ENCODE measurements at places on chromosomes 12 and 14.

DNA sequence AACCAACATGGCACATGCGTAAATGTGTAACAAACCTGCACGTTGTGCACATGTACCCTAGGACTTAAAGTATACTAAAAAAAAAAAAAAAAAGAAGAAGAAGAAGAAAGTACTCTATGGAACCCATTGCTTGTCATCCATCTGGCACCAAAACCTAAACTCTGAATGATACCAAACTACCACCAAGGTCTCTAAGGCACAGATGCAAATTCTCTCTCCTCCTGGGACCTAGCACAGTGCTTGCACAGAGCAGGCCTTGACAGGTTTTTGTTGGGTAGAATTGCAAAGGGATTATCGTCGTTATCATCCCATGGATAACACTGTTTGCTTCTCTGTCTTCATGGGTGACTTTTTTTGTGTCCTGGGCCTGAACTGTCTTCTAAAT lies 13.2 kb upstream of the LGALS3 start:
- DNase-seq: no peak

- DNase-seq: no peak
Measured at GRCh38 chr14:41449066-41449465, 157.6 kb upstream of the LRFN5 start.

DNA sequence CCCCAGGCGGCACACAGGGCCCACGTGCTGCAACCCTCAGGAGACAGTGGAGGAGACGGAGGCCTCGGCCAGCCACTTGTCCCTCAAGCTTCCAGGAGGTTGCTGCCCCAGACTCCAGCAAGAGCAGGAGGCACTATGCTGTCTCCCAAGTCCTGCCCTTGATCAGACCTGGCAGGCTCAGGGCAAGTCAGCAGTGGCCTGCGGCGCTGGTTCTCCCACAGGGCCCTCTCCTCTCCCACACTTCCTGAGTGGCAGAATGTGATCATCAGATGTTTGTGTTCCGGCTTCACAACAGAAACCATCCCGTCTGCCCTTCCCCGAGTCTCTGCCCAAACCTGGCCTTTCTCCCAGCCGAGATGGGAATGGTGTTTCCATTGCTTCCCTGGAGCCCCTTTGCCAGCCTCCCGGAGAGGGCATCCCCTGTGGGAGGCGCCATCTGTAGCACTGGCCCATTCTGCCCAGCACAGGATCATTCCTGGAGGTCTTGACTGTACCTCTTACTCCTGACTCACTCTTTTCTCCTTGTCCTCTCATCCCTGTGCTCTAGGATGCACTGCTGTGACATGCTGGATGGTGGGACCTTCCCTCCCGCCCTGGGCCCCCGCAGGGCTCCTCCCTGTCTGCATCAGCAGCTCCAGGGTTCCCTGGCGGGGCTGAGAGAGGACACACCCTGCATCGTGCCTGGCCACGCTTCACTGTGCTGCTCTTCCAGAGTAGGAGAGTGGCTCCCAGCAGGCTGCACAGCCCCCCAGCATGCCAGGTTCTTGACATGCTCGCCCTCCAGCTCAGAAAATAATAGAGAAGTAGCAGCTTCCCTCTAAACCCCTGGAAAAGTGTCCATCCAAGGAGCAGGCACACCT lies 114.7 kb upstream of the FKBP4 start:
- DNase-seq: no peak

DNA sequence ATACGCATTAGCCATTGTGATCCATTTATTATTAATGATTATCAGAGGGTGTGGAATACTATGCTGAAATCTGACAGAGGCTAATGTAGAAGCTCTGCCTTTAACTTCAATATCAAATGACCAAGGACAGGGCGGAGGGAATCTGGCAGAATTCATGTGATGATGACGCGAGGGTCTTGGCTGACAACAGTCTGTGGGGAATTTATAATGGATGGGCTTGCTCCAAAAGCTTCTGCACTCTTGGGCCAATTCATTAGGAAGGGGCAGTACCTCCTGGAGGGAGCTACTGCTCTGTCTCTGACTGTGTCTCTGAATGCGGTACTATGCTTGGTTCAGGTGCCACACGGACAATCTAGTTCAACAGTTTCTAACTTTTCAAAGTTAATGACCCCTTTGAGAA lies 46.2 kb downstream of the GALNT8 start:
- DNase-seq: no peak

DNA sequence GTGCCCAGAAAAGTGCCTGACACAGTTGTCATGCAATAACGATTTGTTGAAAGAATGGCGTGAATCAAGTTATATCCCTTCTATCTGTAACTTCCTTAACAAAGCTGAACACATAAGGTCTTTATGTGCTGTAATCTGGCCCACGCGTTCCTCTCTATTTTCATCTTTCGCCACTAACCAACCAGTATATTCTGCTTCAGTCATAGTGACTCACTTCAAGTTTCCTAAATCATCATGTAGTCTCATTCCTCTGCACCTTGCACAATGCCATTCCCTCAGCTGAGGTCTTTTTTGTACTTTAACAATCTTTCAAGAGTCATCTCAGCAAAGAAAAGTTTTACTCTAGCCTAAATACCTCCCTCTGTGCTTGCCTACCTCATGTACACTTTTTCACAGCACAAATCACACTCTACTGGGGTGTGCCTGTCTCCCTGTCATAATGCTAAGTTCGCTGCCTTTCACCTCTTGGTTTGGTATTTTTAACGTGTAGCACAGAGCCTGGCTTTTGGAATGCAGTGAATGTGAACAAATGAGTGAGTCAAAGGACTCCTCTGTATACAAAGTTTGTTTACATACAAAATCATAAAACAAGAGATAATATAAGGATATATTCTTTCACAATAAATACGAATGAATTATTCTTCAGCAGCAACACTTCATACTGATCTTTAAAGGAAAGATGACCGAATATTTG lies 2.9 kb upstream of the CMAS start:
- DNase-seq: no peak

- no peak for DNase-seq
Measured at GRCh38 chr12:59695379-59695778, 99.5 kb downstream of the SLC16A7 start.

DNA sequence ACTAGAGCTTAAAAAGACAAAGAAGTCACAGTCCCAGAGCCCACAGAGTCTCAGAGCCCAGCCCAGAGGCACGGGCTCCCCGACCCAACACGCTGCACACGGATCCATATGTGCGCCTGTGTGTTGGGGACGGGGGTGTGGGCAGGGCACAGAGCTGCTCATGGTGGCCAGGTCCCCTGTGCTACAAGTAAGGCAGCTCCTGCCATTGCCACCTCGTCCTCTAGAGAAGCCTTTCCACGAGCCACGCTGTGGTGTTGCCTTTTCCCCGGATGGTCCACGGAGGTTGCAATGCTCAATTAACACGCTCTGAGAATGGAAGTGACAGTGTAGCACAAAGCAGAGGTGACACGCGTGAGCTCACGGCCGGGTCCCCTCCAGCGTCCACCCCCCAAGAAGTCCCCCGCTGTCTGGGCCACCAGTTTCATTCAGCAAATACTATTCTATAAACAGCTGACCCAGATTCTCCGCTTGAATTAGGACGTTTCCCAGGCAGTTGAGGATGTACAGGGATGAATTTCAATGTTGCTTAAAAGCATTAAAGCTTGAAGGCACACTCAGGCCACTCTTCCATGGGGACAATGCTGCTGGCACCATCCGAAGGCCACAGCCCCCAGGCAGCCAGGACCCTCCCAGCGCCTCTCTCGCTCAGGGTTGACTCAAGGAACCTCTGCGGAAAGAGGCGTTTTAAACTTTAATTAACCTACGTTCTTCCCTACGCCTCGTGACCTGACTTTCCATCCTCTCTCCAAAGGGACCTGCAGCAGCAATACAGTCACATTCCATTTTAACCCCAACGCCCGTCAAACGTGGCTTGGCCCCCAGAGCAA lies 22.7 kb upstream of the EIF5 start:
- DNase-seq: no peak

DNA sequence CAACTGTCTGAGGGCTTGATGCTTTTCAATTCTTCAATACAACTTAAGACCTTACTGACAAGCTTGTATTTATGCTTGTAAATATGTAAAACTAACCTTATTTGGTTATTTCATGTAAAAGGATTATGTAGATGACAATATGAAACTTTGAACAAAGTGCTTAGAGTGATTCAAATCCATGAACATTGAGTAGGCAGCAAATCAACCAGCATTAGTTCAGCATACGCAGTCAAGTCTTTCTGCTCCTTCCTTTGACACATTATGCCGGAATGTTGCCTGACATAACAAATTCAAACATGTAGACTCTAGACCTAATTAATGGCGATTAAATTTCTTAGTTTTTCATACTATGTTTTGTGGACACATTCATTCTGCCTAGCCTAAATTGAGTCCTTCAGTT lies 105.2 kb downstream of the FGD4 start:
- no peak for DNase-seq

- no peak for DNase-seq
Measured at GRCh38 chr12:53600490-53601295, 25.5 kb downstream of the ATF7 start.

DNA sequence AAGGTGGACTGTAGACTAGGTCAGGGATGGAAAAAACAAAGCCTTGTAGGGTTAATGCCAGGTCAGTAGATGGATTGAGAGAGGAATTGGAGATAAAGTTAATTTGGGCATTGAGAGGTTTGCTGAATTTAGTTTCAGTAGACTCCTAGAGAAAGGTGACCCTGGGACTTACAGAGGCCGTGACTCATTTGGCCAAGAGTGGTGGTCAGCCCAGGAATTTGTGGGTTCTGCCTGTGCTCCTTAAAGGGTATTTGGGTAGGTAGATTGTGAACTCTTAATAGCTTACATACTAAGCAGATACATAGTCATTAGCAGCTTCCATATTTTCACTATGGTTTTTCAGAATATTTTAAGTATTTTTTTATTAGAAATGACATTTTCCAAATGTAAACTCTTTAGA lies 21.8 kb downstream of the PLEKHA5 start:
- no peak for DNase-seq

DNA sequence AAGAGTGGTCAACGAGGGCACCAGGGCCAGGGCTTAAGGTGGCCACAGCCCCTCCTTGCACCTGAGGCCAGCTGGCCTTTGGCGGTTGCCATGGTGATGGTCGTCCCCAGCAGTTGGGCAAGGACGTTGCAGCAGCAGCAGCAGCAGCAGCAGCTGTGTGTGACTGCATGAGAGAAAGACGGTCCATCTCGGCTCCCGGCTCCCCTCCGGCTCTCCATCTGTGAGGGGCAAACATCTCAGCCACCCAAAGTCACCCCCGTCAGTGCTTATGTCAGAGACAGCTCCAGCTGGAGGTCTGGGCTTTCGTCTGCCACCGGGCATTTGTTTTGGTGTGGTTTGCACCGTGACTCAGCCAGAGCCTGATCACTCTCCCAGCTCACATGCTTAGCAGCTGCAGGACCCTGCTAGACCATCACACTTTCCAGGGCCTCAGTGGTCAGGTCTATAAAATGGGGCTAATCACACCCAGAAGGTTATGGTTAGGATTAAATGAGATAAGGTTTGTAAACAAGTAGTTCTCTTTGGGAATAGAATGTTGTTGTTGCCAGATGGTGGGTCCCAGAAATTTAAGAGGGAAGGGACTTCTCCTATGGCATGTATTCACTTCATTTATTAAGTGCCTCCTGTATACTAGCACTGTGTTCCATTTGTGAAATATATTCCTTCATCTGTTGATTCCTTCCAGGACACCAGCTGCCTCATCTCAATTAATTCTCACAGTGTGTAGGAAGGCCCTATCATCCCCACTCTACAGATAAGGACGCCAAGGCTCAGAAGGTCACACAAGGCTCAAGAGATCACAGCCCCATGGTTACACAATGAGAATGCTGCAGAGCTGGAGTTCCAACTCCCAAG lies 212.6 kb upstream of the LHX5 start:
- DNase-seq: no peak

- peak; percentile 11 for DNase-seq
Measured at GRCh38 chr14:26597071-26597588, 703 bp downstream of the NOVA1 start.

- no peak for DNase-seq
Measured at GRCh38 chr14:75549169-75549568, 26.9 kb downstream of the BATF start.

- no peak for DNase-seq
Measured at GRCh38 chr14:39006721-39007410, 96.2 kb downstream of the SEC23A start.

DNA sequence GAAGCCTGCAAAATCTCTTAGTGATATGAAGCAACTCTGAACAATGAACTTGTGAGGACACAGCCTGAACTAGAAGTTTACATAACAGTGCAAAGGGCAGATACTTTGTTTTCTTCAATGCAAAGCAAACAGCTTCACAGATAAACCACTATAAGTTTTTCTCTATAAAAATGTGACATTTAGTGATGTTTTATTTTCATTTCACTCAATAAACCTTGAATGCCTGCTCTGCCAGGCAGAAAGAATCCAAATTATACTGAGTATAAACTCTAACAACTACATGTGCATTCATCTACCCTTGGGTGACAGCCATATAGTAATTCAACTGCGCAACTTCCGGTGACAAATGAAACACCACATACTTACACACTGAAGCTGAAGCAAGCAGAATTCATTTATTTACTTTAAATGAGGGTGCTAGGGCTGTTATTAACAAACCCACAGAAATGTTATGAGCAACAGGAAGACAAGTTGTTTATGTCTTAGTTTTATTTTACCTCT lies 10.3 kb downstream of the DCP1B start:
- DNase-seq: no peak

DNA sequence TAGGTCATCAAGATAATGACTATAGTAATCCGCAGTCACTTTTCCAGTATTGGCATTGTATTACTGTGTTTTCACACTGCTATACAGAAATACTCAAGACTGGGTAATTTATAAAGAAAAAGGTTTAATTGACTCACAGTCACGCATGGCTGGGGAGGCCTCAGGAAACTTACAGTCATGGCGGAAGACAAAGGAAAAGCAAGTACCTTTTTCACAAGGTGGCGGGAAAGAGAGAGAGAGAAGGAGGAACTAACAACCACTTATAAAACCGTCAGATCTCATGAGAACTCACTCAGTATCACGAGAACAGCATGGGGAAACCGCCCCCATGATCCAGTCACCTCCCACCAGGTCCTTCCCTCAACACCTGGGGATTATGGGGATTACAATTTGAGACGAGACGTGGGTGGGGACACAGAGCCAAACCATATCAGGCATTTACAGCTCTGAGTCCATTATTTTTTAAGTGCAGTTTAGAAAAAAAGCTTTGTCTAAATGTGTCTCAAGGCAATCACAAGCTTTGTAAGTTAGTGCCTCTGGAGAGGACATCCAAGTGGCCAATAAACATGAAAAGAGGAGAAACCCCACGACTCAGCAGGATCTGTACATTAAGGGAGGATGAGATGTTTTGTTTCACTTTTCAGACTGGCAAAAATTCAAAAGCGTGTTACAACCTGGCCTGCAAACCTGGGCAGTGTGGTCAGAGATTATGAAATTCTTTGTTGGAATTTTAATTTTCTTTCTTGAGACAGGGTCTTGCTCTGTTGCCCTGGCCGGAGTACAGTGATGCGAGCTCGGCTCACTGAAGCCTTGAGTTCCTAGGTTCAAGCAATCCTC lies 82.0 kb downstream of the DNAH10 start:
- no peak for DNase-seq

GRCh38 chr12:14460212-14460841 lies 94.8 kb downstream of the ATF7IP start:
- DNase-seq: no peak

GRCh38 chr12:7512553-7512952 lies 9.0 kb upstream of the CD163 start:
- DNase-seq: peak; percentile 13

All from A549 (cell line).